ENCODE measurements at places on chromosomes 11 and 22.
A peak's percentile ranks its signal among the peaks of the same experiment; 100 is the strongest.

- no peak for DNase-seq
These were observed 91.5 kb downstream of the RTL6 start for GRCh38 chr22:44406341-44407170.

GRCh38 chr11:119993722-119994121, 144.2 kb downstream of the TRIM29 start:
- no peak for DNase-seq

DNA sequence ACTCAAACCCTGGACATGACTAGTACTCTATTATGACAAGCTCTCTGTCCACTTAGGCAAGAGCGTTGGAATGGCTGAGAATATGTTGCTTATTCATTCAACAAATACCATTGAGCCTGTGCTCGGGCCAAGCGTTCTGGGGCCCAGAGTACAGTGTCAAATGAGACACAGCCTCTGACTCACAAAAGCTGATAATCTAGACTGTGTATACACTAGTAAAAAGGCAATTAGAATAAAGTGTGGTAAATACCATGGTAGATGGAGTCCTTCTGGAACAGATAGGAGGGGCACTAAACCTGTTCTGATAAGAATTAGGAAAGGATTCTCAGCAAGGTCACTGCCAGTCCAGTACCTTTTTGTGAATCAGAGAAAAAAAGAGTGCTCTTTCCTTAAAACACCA, 24.7 kb downstream of the KCNE3 start:
- no peak for DNase-seq

DNA sequence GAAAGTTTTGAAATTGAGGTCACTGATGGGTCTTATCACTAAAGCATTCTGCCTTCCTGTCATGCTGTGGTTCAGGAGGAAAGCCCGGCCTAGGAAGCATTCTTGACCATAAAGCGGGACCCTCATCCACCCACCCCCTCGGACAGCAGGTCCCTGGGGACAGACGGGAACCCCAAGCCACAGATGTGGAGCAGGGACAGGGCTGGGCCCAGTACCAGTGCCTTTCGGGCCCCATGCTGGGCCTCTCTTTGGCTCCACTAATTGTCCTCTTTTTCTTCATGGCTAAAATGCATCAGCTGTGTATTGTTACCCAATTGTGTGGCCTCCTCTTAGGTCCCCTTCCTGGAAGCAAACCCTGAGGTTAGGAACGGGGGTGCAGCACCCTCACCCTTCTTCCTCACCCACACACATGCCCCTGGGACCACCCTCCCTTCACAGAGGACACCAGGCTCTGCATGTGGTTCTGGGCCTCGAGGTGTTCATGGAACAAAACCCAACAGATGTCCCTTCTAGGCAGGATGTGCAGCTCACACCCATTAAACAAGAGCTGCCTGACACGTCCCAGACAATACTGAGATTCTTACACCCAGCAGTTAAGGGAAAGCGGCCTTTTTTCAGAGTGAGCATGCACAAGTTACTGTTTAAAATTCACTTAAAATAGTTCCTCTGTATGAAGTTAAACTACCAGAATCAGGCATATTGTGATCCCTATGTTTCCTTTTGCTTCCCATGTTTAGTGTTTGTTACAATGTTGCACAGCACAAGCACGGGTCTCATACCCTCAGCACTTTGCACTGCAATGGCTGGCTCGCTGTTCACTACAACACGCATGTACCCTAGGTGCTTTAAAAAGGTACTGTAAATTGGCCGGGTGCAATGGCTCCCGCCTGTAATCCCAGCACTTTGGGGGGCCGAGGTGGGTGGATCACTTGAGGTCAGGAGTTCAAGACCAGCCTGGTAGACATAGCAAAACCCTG, 807.6 kb downstream of the BRD1 start:
- no peak for DNase-seq

DNA sequence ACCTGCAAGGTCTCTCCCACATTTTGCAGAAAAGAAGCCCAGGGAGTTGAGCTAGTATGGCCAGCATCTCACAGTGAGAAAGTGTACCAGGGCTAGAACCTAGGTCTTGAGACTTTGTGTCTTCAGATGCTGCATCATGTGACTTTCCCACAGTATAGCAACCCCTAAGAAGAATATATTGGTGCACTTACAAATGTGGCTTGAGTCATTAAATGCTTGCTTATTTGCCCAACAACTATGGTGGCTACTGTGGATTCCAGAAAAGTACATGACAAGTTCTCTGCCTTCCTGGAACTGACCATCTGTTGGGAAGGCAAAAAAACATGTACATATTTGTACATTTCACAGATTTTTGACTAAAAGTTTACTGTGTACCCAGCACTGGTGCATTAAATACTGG, 55.0 kb downstream of the POLD3 start:
- no peak for DNase-seq

DNA sequence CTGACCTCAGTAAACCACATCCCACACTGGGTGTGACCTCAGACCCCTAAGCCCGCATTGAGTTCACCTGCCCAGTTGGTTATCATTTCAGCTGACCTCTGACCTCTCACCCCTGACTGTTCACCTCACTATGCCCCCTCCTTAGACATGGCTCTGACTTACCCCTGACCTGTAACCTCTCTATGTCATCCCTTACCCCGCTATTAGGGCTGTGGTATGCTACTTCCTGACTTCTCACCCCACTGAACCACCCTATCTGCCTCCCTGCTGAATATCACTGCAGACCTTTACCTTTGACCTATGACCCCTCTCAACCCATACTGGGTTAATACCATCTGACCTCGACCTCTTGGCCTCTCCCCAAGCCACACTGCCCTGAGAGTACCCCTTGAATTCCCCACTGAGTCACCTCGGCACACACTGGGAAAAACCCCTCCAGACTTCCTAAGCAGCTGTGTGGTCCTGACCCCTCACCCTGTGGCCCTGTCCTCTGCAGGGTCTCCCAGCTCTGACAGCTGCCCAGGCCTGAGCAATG, 8.3 kb downstream of the PLCB3 start:
- no peak for DNase-seq

- no peak for DNase-seq
These were observed 73.8 kb downstream of the TP53I11 start for GRCh38 chr11:44876906-44877305.

DNA sequence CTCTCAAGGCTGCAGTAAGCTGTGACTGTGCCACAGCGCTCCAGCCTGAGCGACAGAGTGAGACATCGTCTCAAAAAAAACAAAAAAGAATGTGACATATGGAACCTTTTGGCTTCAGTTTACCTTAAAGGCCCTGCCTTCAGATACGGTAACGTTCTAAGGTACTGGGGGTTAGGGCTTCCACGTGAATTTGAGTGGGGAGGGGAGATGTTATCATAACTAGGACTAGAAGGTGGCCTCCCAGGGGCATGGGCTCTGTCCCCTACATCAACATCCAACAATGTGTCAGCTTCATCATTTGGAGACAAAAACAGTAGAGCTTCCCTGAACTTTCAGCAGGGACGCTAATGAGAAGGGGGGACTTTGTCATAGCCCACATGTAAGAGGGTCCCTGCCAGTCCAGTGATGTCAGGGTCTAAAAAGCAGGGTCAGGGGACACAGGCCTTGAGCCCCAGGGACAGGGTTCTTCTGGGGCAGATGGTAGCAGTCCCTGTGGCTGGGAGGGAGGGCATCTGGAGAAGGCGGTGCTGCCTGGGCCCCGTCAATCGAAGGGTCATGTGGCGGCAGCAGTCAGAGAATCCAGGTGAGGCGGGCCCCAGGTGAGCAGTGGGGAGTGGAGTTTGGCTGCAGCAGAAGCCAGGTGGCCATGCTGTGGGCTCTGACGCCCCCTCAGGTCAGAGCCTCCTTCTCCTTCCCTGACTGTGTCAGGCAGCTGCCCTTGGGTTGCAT, 79.8 kb downstream of the BCR start:
- peak; percentile 69 for DNase-seq
